Pons (tissue), 1 donor: ENCODE measurements at places on chromosomes 7 and 10.

DNA sequence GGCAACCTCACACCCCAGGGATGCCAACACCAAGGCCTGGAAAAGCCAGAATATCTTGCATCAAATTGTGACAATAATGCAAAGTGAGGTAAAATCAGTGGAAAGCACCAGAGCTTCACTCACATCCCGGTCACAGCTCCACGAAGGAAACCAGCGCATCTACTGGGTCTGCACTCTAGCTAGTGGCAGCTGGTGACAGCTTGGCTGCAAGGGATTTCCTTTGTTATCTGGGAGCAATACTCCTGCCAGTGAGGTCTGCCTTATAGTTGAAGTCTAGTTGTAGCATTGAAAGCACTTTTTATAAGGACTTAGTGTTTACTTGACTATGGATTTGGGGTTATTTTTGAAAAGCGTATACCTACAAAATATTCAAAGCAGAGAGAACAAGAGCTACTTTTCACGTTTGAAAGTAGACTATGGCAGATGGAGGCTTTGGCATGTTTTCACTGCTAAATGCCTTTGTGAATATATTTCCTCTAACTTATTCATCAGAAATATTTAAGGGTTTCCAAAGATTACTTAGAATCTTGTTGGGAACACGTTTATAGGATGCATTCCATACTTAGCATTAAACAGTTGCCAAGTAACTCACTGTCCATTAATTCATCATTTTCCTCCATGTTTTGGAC, 26.1 kb downstream of the WDFY4 start:
- no peak for DNase-seq

DNA sequence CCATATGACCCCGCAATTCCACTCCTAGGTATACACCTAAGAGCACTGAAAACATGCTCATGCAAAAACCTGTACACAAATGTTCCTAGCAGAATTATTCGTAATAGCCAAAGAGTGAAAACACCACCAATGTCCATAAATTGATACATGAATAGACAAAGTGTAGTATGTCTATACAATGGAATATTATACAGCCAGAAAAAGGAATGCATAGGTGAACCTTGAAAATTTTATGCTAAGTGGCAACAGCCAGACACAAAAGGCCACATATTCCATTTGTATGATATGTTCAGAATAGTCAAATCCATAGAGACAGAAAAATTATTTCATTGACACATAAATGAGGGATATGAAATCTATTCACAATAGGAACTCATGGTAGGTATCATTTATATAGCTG, 81.0 kb upstream of the NOBOX start:
- DNase-seq: no peak

DNA sequence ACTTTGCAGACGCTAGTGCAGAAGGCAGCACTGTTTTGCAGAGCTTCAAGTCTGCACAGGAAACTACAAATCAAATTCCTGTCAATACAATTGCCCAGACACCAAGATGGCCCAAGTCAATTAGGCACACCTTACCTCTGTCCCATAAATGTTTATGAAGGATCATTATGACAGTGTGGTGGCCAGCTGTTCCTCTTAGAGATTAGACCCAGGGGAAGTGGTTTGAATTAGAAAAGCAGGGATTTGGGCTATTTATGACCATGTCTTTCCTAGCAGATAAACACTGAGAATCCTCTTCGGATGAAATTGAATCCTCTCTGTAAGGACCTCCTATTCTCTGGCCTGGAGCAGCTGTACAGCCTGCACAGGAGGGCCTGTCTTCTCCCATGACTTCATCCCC, 9.9 kb upstream of the NEUROG3 start:
- no peak for DNase-seq

DNA sequence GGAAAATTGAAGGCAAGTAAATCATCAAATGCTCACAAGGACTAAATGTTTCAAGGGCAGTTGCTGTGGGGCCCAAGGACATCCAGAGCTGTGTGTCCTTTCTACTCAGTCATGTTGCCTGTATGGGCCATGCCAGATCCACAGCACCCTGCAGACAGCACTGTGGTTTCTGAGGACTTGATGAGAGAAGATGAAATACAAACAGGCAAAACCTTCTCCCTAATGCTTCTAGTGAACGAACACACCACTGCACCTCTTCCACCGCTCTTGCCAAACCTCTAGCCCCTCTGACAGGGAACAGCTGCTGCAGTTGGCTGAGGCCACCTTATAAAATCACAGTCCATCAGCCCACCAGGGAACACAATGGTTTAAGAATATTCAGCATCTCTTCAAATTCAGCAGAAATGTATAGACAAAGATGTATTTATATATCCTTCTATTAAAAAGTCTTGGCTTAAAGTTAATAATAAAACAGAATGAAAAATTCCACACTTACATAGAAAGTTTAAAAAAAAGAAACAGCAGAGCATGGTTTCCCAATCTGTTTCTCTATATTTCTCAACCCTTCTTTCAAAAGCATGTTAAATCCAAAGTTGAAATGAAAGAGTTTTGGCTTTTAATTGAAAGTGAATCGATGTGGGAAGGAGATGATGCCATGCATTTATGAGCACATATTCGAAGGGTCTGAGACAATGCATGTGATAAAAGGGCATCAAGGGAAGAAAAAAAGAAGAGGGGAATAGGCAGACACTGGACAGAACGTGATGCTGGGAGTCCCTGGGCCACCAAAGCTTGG, 14.0 kb downstream of the CYP3A7 start:
- DNase-seq: no peak

DNA sequence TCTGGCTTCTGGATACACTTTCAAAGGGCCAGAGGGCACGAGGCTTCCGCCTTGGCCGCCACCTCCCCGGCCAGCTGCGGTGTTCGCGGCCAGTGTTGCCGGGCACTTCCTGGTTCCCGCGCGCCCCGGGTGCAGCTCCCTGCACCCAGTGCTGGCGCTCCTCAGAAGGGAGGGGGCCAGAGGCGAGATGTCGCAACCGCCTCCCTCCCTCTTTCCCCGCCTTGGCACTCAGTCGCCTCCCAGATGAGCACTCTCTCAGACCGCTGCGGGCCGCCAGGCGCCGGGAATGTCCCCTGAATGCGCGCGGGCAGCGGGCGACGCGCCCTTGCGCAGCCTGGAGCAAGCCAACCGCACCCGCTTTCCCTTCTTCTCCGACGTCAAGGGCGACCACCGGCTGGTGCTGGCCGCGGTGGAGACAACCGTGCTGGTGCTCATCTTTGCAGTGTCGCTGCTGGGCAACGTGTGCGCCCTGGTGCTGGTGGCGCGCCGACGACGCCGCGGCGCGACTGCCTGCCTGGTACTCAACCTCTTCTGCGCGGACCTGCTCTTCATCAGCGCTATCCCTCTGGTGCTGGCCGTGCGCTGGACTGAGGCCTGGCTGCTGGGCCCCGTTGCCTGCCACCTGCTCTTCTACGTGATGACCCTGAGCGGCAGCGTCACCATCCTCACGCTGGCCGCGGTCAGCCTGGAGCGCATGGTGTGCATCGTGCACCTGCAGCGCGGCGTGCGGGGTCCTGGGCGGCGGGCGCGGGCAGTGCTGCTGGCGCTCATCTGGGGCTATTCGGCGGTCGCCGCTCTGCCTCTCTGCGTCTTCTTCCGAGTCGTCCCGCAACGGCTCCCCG, at the start of gene FFAR4:
TSS of gene FFAR4 (plus strand) at position 231 of the 842 bp plus-strand sequence. CDS start at position 287, 56 bp downstream.
- DNase-seq: peak; percentile 42

- DNase-seq: no peak
These were observed 9.2 kb downstream of the CPA2 start for GRCh38 chr7:130275826-130276297.

DNA sequence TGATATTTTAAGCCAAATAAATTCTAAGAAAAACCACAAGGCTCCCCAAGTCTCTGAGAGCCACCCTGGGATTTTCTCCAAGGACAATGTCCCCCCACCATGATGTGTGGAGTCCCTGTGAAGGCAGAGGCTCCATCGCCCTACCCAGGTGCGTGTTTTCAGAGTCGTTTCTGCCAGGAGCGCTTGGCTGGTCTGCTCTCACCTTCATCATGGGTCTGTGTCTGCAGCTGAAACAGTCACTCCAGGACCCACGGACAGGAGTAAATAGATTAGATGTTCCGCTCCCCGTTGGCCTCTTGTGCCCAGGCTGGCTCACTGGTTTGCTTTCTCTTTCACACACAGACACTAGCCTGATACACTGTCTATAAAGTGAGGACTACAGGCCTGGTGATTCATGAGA, 217.5 kb downstream of the SFMBT2 start:
- DNase-seq: no peak

- DNase-seq: no peak
These were observed 41.3 kb downstream of the ETV1 start for GRCh38 chr7:13948019-13948801.

- DNase-seq: no peak
These were observed 129.1 kb upstream of the CHST15 start for GRCh38 chr10:124222318-124222987.

DNA sequence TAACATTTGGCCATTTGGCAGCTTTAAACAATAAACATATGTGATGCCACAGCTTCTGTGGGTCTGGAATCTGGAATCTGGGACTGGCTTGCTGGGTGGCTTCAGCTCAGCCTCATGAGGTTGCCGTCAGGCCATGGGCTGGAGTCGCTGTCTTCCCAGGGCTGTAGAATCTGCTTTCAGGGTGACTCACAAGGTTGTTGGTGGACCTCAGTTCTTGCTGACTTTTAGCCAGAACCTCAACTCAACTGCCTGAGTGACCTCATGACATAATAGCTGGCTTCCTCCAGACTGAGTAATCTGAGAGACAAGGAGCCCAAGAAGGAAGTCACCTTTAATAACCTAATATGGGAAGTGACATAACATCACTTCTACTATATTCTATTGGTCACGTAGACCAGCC, 44.6 kb upstream of the TSPAN13 start:
- no peak for DNase-seq

DNA sequence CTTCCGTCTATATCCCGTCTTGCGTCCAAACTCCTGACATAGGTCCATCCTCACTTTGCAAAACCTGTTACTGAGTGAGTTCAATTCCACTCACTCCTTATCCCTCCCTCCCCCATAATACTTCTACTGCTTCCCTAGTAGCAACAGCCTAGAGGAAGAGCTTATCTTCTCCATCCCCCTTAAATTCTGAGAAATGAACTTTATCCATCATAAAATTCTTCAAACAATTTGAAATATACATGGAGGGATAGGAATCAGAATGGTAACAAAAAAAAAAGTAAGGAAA, 27.6 kb downstream of the SEMA3C start:
- no peak for DNase-seq

- DNase-seq: no peak
These were observed 15.0 kb upstream of the CXCL12 start for GRCh38 chr10:44399659-44400451.

DNA sequence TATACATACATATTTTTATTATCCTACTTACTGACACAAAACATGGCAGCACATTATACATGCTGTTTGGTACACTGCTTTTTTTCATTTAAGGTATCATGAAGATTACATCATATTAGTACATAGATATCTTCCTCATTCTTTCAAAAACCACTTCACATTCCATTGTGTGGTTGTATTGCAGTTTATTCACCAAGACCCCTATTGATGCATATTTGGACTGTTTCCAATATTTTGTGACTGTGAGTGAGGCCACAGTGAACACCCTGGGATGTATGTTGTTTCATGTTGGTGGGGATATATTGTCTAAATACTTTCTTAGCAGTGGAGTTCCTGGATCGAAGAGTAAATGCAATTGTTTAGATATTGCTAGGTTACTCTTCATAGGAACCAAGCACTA, 39.0 kb downstream of the TFAM start:
- no peak for DNase-seq

GRCh38 chr7:102253066-102253972, 33.3 kb upstream of the SH2B2 start:
- no peak for DNase-seq

- DNase-seq: no peak
These were observed 110.4 kb upstream of the ZNF438 start for GRCh38 chr10:31142026-31142425.

DNA sequence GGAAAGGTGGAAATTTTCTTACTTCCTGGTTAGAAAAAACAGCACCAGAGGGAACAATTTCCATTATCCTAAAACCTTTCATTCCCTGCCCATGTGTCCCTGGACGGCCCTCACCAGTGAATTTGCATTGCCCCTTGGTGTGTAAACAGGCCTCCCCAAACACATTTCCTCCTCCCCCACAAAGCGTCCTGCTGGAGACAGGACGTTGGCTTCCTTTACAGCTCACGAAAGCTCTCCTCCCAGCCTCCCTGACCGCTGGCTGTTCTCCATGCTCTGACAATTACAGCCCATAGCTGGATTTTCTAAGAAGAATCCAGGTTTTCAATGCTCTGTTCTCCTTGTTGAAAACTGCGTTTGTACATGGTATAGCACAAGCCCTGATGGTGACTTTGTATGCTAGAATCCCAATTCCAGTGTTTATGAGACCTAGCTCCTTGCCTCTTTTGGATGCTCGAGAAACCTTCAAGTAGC, 724.2 kb upstream of the CELF2 start:
- peak; percentile 22 for DNase-seq

GRCh38 chr7:8015100-8015745, 46.6 kb downstream of the GLCCI1 start:
- no peak for DNase-seq
